Sigmoid colon (tissue), 7 donors: ENCODE measurements at places on chromosomes 12 and 14. TPM values are rescaled to one million over a fixed set of nuclear protein-coding genes. Genes with fewer than 3 reads are reported as not detected.

DNA sequence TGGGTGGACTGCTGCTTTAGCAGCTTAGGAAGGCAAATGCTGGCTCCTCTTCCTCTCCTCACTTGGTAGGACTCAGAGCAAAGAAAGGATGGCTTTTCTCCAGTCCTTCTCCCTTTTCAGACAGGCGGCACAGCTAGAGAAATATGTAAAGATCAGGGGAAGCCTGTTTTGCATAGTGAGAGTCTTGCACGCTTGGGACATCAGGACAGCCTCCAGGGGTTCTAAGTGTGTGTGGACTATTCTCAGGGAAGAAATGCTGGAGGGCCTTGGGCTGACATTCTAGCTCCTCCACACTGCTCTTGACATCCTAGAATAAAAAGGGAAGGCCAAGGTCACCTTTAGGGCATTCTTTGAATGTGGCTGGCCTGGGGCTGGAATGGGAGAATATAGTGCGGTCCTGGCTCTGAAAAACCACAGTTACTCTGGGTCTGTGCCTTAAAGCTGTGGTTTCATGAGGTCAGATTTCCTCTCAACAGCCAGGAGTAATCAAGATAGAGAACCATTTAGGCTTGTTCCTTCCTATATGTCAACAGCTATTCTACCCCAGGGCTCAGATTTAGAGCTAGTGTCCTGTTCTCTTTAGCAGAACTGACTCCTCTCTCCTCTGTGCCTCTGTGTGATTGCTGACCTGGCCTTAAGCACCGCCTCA lies 24.3 kb downstream of the CMA1 start:
- no peaks in the 10 kb centered on the region for H3K4me1 ChIP-seq
- H3K36me3 ChIP-seq = no peaks in the 10 kb centered on the region
- DNase-seq = no peak

DNA sequence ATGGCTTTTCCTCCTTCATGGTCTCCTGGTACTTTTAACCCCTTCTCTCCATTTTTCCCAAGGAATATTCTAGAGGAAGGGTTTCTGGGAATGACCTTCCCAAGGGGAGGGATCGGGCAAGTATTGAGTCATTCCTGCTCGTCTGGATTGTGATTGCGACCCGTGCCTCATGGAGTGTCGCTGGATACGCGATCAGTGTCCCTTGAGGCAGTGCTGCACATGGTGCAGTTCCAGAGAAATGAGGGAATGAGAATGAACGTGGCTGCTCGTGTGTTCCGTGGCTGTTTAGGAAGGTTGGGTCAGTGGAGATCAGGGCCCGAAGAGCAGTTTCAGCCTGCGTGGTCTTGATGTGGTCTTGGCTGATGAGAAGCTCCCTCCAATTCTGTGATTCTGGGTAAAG lies 234.4 kb downstream of the CACNA1C start:
- no peaks in the 10 kb centered on the region for H3K27me3 ChIP-seq
- no peak overlapping the region for H3K4me3 ChIP-seq
- H3K36me3 ChIP-seq = no peaks in the 10 kb centered on the region
- no peaks in the 10 kb centered on the region for H3K4me1 ChIP-seq

DNA sequence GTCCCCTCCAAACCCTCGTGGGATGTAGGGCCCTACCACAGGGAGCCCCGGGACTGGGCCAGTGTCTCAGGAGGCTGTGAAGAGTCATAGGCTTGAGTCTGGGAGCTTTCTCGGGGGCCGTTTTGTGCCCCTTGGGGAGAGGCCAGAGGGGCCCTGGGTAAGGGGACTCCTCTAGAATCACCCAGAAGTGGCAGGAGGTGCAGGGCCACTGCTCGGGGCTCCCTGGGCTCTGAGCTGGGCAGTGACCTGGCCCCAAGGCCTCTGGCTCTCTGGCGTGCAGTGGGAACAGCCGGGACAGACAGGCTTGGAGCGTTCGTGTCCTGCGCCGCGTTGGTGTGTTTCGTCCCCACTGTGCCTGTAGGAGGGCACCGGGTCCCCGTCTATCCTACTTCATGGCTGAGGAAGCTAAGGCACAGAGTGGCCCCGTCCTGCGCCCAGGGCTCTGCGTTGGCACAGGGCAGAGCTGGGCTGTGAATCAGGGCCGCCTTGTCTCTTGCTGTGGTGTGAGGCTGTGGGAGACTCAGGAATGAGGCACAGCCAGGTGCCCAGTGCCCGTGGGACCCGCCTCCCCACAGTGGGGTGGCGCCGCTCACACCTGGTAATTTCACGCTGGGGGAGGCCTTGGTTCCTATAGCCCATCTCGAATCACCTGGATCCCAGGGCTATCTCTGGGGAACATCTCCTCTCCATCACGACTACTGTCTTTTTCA lies 23.8 kb upstream of the KIF26A start:
- H3K27ac ChIP-seq = no peak overlapping the region
- no peak for DNase-seq
- H3K4me1 ChIP-seq = peaks cover 20% of the 10 kb centered on the region
- H3K27me3 ChIP-seq = peaks cover 57% of the 10 kb centered on the region
- H3K4me3 ChIP-seq = no peak overlapping the region

Gene WSCD2
- total RNA-seq = 10.5 TPM

Gene CLEC2D
- 9.0 TPM for total RNA-seq

DNA sequence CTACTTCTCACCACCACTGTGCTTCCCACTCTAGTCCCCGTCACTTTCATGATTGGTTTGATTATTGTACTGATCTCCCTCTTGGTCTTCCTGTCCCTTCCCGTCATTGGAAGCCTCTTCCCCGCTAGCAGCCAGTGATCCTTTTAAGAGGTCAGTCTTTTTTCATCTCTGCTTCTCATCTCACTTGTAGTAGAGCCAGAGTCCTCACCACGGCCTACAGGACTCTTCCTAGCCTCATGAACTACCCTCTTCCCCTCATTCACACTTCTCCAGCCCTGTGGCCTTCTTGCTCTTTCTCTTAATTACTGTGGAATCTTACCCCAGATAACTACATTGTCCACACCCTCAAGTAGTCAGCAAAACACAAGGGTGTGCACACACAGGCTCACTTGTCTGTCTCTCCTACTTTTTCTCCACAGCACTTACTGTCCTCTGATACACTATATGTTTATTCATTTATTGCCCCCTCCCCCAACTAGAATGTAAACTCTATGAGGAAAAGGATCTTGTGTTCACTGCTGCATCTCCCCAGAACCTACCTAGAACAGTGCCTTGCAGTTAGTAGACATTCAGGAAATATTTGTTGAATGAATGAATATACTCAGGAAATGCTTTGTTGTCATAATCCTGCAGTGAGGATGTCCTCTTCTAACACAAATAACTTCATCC lies 66.3 kb downstream of the CKB start:
- no peak overlapping the region for H3K4me3 ChIP-seq
- no peak overlapping the region for H3K27ac ChIP-seq
- no peaks in the 10 kb centered on the region for H3K27me3 ChIP-seq
- no peaks in the 10 kb centered on the region for H3K4me1 ChIP-seq
- no peaks in the 10 kb centered on the region for H3K36me3 ChIP-seq

- no peak overlapping the region for H3K4me3 ChIP-seq
- no peaks in the 10 kb centered on the region for H3K4me1 ChIP-seq
- no peak for DNase-seq
These were observed 102.3 kb upstream of the CPSF6 start for GRCh38 chr12:69136931-69137613.

GRCh38 chr12:46470036-46470627 lies 97.6 kb upstream of the SLC38A2 start:
- no peak for DNase-seq
- no peak overlapping the region for H3K27ac ChIP-seq
- H3K4me1 ChIP-seq = peaks cover 32% of the 10 kb centered on the region
- H3K36me3 ChIP-seq = no peaks in the 10 kb centered on the region

GRCh38 chr14:60655119-60655897 lies 6.0 kb upstream of the SIX1 start:
- no peak overlapping the region for H3K4me3 ChIP-seq
- peaks cover 78% of the 10 kb centered on the region for H3K27me3 ChIP-seq
- no peaks in the 10 kb centered on the region for H3K4me1 ChIP-seq
- H3K27ac ChIP-seq = no peak overlapping the region
- no peak for DNase-seq
